ENCODE measurements at places on chromosomes 13 and 19.

GRCh38 chr13:26914624-26915023, 154.0 kb upstream of the GPR12 start:
- DNase-seq, result no peak

DNA sequence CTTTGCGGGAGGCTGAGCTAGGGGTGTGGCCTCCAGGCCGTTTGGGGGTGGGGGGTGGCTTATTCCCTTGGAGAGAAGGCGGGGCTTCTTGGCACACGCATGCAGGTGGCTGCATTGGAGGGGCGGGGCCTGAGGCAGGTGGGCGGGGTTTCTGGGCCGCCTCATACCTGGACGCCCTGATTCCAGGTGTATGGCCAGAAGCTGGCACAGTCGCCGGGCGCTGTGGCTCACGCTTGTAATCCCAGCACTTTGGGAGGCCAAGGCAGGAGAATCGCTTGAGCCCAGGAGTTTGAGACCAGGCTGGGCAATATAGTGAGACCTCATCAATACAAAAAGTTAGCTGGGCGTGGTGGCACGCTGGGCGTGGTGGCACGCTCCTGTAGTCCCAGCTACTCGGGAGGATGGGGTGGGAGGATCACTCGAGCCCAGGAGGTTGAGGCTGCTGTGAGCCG, 7.8 kb downstream of the ABCA7 start:
- DNase-seq, result no peak

GRCh38 chr13:99813336-99814095, 158.1 kb downstream of the ZIC5 start:
- no peak for DNase-seq

DNA sequence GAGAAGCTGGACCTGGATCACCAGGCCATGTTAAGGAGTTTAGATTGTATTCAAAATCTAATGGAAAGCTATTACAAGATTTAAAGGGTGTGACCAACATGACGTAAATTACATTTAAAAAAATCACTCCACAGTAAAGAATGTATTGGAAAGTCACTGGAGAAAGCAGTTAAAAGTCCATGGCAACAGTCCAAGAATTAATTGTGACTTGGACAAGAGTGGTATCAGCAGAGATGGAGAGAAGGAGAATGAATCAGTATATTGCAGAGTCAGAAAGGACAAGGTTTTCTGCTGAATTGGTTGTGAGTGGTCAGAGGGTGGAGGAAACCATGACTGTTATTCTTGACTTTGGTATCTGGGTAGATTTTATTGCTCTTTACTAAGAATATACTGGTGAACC, 535.1 kb upstream of the SLITRK1 start:
- no peak for DNase-seq

GRCh38 chr13:25218019-25218418, 45.9 kb upstream of the AMER2 start:
- DNase-seq, result no peak

- no peak for DNase-seq
These were observed 217.9 kb downstream of the VWA8 start for GRCh38 chr13:41742917-41743552.

DNA sequence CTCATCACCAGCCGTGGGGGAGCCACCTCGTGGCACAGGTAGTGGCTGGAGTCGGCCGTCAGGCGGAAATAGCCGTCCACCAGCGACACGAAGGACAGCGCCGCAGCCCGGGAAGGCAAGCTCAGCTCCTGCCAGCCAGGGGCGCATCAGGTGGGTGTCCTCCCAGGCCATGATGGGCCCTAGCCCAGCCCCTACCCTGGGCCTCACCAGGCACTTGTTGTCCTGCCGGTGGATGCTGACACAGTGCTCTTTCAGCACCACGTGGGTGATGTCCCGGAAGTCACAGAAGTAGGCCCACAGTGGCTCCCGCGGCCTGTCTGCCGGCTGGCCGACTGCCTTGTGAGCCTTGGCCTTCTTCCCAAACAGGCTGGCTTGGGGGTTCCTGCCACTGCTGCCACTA, 15.7 kb downstream of the TYK2 start:
- DNase-seq, result peak; percentile 21

DNA sequence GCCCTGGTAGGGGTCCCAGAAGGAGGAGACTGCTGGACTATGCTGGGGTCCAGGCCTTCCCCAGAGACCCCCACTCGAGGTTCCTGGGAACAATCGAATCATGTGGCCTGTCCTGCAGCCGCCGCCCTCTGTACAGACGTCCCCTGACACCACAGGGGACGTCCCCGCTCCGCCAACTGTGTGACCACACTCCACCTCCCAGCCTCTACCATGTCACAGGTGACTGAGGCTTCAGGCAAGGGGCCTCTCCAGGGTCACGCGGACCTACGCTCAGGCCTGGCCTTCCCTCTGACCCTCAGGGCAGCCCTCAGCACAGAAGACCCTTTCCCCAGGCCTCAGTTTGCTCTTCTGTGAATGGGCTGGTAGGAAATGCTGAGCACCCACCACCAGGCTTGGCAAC, 13.1 kb upstream of the TMEM161A start:
- no peak for DNase-seq

Data from C1 segment of cervical spinal cord (tissue), 14 donors.